Mammary epithelial cell (primary cell): ENCODE measurements at places on chromosomes 5 and 9.

DNA sequence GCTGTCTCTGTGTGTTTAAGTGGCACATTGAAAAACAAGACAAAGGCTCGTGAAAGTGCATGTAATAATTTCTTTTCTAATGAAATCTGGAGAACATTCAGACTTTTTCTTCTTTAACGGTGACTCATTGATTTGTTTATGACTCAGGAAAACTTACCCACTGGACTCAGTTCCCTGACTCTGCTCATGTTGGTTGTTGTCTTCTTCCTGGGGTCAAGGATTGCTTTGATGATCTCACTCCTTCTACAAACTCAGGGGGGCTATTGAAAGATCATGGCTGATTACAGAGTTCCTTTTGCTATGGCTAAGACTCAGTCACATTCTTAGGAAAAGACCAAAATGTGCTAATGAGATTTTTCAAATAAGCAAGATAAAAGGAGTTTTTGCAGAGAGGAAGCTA lies 141.1 kb upstream of the DAP start:
- DNase-seq, result no peak

DNA sequence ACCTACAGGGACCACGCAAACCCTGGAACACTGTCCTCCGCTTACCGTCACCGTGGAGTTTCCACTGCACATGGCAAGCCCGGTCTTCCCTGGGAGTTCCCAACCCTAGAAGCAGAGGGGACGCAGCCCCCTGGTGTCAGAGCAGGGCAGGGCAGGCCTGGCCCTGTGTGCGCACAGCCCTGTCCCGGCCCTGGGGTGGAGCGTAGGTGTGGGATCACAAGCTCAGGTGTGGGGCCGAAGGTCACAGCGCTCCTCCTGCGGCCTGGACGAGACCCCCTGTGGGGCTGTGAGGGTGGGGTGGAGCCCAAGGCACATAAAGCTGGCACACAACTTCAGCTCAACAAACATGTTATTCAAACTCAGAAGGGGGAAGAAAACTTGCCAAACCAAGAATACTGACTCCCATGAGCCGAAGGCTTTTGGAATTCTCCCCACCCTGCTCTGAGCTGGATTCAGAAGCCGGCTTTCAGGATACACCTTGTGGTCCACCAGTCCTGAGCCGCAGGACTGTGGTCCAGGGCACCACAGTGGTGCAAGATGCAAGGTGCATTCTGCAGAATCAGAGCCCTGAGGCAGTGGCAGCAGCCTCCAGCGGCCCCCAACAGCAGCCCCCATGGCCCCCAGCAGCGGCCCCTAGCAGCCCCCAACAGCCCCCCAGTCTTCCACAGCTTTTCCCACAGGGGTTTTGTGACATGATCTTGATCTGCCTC lies 11.8 kb upstream of the EXOC3 start:
- no peak for DNase-seq

- DNase-seq, result no peak
Observed at GRCh38 chr5:87382224-87382623, 30.5 kb downstream of the CCNH start.

DNA sequence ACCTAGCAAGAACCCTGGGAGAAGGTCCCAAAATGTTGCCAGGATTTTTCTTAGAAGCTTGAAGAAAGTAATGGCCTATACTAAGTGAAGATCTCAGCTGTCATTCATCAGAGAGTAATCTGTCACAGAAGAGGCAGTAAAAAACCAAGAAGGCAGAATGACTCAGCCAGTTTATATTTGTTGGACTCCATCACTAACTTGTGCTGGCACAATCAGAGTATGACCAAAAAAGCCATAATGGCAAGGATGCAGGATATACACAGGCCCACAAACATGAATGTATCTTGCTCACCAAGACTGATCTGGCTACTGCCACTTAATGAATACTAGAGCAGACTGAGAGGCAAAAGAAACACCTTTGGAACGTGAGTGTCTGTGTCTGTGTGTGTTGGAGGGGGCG lies 104.0 kb upstream of the POU5F2 start:
- no peak for DNase-seq

- no peak for DNase-seq
Observed at GRCh38 chr9:78396087-78396486, 99.2 kb downstream of the PSAT1 start.

DNA sequence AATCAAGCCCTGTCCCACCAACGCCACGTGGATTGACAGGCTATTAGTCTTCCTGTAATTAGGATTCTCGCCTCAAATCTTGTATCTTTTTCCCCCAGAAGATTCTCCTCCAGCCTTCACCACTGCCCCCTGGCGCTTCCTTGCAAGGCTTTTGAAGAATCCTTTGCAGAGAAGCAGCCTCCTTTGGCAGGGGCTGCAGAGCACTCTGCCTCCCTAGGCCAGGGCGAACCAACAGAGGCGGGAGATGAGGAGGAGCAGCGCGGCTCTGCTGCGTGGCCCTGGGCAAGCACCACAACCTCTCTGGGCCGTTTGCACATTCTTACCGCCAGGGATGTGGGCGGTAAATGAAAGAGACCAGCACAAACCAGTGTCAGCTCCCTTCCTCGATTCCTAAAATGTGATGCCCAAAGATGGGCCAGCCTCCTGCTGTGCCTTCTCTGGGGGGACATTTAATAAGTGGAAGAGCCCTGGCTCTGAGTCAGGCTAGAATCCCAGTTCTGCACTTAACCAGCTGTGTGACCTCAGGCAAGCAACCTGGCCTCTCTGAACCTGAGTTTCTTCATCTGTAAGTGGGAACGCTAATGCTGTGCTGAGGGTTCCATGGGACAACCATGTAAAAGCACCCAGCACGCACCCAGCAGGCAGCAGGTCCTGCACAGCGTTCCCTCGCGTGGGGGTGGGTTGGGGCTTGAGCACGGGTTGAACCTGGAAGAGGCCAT lies 128.6 kb downstream of the KCNIP1 start:
- DNase-seq, result no peak

DNA sequence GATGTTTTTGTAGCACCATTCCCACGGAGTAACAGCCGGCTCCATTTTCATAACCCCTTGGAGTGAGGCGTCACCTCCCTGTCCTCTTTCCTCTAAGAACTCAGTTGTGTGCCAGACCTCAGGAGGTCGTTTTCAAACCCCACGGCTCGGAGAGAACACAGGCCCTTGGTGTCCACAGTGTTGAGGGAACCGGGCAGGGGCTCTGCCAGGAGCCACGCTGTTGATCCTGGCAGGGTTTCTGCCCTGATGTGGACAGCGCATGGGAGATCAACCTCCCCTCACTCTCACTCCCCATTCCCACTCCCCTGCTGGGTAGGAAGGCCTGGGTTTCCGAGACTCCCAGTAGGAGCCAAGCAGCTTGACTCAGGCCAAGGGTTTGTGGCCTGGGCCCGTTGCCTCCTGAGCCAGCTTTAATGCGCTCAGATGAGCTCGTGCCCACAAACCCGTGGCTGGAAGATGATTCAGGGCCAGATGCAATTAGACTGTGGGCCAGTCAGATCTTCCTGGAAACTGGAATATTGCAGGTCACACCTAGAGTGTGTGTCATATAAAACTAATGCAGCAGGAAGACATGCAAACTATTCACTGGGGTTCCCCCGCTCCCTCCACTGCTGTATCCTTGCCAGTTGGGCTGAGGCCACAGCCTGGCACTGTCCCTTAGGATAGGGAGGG lies 133.4 kb downstream of the SLC12A2 start:
- DNase-seq, result peak; percentile 91

DNA sequence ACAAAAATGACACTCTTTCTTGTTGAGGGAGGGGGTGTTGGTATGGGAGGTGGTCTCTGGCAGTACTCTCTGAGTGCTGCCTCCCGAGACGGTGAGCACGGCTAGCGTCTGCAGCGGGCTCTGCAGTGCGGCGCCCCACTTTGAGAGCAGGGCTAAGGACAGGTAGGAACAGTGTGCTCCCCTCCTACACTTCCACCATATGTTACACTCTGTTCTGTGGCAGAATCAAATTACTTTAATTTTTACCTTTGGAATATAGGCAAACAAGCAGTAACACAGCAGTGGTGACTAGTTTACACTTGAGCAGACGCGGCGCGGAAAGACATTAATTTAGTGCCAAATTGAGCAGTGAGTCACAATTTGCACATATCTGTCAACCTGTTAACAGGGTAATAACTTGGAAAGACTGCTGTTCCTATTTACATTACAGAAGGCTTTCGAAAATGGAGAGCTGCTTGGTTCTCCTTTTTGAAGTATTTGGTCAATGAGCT lies 136.3 kb downstream of the MED27 start:
- DNase-seq, result no peak
